ENCODE measurements at places on chromosomes 16 and 17. TPM values are rescaled to one million over a fixed set of nuclear protein-coding genes. Genes with fewer than 3 reads are reported as not detected.

GRCh38 chr16:4692460-4693295 lies 684 bp upstream of the NUDT16L1 start:
- DNase-seq, result no peak
- no peak overlapping the region for H3K27ac ChIP-seq
- H3K4me1 ChIP-seq, result no peaks in the 10 kb centered on the region
- H3K27me3 ChIP-seq, result no peaks in the 10 kb centered on the region
- peak overlapping the region; percentile 78 for H3K4me3 ChIP-seq
- peaks cover 22% of the 10 kb centered on the region for H3K36me3 ChIP-seq

DNA sequence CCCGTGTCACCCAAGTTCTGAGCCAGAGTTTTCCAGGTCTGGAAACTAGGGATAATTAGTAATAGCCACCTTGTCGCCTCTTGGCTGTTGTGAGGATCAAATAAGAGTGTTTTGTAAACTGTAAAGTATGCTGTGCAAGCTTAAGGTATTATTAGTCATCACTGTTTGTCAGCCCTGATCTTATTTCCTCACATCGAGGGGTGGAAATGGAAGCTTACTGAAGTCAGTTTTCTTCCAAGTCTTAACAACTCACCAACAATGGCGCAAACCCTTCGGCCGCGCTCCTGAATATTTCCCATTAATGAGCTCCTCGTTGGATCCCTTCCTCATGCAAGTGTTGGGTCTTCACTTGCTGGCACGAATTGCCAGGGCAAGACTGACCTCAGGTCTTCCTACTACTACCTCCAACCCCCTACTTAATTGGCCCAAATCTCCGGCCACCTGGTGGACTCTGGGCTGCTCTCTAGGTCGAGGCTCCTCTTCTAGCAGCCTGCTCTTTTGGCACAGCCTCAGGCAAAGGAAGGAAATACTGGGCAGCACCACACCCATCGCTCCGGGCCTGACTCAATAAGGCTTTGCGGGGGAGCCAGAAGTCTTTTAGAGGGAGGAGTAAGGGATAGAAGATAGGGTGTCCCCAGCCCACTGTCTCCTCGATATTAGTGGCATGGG lies 885 bp upstream of the SLC35B1 start:
- H3K27ac ChIP-seq, result no peak overlapping the region
- peaks cover 33% of the 10 kb centered on the region for H3K36me3 ChIP-seq
- H3K27me3 ChIP-seq, result no peaks in the 10 kb centered on the region
- peak overlapping the region; percentile 89 for H3K4me3 ChIP-seq
- DNase-seq, result peak; percentile 68
- no peaks in the 10 kb centered on the region for H3K4me1 ChIP-seq

GRCh38 chr17:79224476-79224875 lies 149.9 kb downstream of the ENGASE start:
- no peaks in the 10 kb centered on the region for H3K4me1 ChIP-seq
- H3K4me3 ChIP-seq, result no peak overlapping the region
- H3K27ac ChIP-seq, result no peak overlapping the region
- DNase-seq, result no peak
- no peaks in the 10 kb centered on the region for H3K27me3 ChIP-seq

GRCh38 chr17:39794249-39794970 lies 56.7 kb downstream of the GRB7 start:
- H3K27ac ChIP-seq, result no peak overlapping the region
- no peaks in the 10 kb centered on the region for H3K27me3 ChIP-seq
- no peaks in the 10 kb centered on the region for H3K36me3 ChIP-seq
- no peak overlapping the region for H3K4me3 ChIP-seq
- DNase-seq, result no peak

DNA sequence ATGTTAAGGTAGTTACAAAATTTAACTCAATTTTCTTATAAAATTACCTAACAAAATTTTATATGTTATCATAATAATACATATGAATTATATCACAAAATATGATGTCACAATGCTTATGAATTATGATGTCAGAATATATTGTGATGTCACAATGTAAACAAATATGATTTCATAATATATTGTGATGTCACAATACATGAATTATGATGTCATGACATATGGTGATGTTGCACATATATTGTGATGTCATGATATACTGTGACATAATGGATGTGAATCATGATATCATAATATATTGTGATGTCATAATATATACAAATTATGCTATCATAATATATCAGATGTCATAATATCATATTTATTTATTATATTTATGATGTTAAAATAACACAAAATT lies 1879.9 kb downstream of the TP53TG3F start:
- no peak for DNase-seq
- H3K36me3 ChIP-seq, result no peaks in the 10 kb centered on the region
- no peak overlapping the region for H3K4me3 ChIP-seq
- no peaks in the 10 kb centered on the region for H3K4me1 ChIP-seq

DNA sequence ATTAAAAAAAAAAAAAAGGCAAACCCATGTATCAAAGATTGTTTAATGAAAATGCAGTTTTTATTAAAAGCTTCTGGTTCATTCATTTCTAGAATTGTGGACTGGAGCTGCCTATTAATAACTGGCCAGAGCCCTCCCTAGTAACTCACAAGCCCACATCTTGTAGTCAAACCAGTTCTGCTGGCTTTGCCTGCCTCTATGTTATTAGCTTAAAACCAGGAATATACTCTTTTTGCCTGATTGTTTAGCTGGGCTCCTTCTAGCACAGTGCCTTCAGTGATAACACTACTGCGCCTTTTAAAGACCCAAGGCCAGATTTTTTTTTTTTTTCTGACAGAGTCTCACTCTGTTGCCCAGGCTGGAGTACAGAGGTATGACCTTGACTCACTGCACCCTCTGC lies 26.0 kb downstream of the TAC4 start:
- no peak overlapping the region for H3K4me3 ChIP-seq
- H3K27ac ChIP-seq, result no peak overlapping the region
- H3K4me1 ChIP-seq, result peaks cover 7% of the 10 kb centered on the region
- no peak for DNase-seq
- H3K36me3 ChIP-seq, result peaks cover 93% of the 10 kb centered on the region

GRCh38 chr17:53687324-53687723 lies 135.4 kb upstream of the KIF2B start:
- H3K4me1 ChIP-seq, result no peaks in the 10 kb centered on the region
- H3K4me3 ChIP-seq, result no peak overlapping the region
- DNase-seq, result peak; percentile 29
- no peaks in the 10 kb centered on the region for H3K27me3 ChIP-seq
- peaks cover 8% of the 10 kb centered on the region for H3K36me3 ChIP-seq

DNA sequence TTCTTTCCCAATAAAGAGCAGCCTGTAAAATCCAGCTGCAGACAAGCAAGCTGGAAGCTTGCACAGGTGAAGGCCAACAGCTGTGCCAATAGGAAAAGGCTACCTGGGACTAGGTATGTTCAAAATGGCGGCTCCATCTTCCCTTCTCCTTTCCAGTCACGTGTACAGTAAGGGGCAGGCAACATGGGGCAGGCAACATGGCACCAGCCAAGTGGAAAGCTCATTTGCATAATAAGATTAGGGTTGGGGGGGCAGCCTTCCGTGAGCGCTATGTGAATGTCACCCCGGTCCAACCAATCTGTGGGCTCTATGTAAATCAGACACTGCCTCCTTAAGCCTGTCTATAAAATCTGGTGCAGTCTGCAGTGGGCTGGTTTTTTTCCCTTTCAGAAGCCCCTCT lies 31.3 kb downstream of the TVP23A start:
- H3K27ac ChIP-seq, result no peak overlapping the region
- DNase-seq, result no peak
- peaks cover 38% of the 10 kb centered on the region for H3K36me3 ChIP-seq
- no peak overlapping the region for H3K4me3 ChIP-seq

- H3K27me3 ChIP-seq, result no peaks in the 10 kb centered on the region
- H3K36me3 ChIP-seq, result no peaks in the 10 kb centered on the region
- H3K4me1 ChIP-seq, result peaks cover 4% of the 10 kb centered on the region
- DNase-seq, result peak; percentile 12
- no peak overlapping the region for H3K4me3 ChIP-seq
- H3K27ac ChIP-seq, result no peak overlapping the region
These were observed 54.4 kb upstream of the ARHGAP44 start for GRCh38 chr17:12734926-12735325.

GRCh38 chr16:4891886-4892216 lies 44.6 kb downstream of the UBN1 start:
- no peaks in the 10 kb centered on the region for H3K27me3 ChIP-seq
- H3K4me3 ChIP-seq, result no peak overlapping the region
- peaks cover 56% of the 10 kb centered on the region for H3K36me3 ChIP-seq
- no peaks in the 10 kb centered on the region for H3K4me1 ChIP-seq
- no peak overlapping the region for H3K27ac ChIP-seq

GRCh38 chr16:28924399-28924761 lies 658 bp downstream of the RABEP2 start:
- no peak for DNase-seq
- H3K4me1 ChIP-seq, result no peaks in the 10 kb centered on the region
- no peaks in the 10 kb centered on the region for H3K27me3 ChIP-seq
- H3K36me3 ChIP-seq, result peaks cover 10% of the 10 kb centered on the region
- H3K4me3 ChIP-seq, result peak overlapping the region; percentile 96

GRCh38 chr17:82386255-82386831 lies 14.8 kb downstream of the UTS2R start:
- no peak overlapping the region for H3K4me3 ChIP-seq
- H3K4me1 ChIP-seq, result no peaks in the 10 kb centered on the region
- H3K27ac ChIP-seq, result no peak overlapping the region
- no peaks in the 10 kb centered on the region for H3K36me3 ChIP-seq
- DNase-seq, result no peak
- no peaks in the 10 kb centered on the region for H3K27me3 ChIP-seq

DNA sequence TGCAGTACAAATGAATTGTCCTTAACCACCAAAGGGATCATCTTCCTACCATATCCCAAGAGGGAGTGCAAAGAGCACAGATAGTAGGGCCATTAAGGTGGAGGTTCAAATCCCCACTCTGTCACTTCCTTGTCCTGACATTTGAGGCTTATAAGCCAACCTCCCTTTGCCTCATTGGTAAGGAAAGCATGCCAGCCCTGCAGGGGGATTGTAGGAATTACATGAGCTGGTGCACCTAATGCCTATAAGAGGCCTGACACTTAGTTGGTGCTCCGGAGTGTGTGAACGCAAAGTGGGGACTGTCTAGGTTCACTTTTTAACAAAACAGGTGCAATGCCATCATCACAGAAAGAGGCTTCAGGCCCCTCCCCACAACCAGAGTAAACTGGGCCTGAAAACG lies 374.4 kb downstream of the SNX29 start:
- H3K36me3 ChIP-seq, result no peaks in the 10 kb centered on the region
- peak; percentile 38 for DNase-seq
- no peaks in the 10 kb centered on the region for H3K27me3 ChIP-seq
- H3K27ac ChIP-seq, result no peak overlapping the region
- no peaks in the 10 kb centered on the region for H3K4me1 ChIP-seq

- DNase-seq, result no peak
- H3K27me3 ChIP-seq, result no peaks in the 10 kb centered on the region
- no peak overlapping the region for H3K27ac ChIP-seq
- no peaks in the 10 kb centered on the region for H3K36me3 ChIP-seq
- no peak overlapping the region for H3K4me3 ChIP-seq
These were observed 40.1 kb downstream of the PEMT start for GRCh38 chr17:17551361-17551760.

DNA sequence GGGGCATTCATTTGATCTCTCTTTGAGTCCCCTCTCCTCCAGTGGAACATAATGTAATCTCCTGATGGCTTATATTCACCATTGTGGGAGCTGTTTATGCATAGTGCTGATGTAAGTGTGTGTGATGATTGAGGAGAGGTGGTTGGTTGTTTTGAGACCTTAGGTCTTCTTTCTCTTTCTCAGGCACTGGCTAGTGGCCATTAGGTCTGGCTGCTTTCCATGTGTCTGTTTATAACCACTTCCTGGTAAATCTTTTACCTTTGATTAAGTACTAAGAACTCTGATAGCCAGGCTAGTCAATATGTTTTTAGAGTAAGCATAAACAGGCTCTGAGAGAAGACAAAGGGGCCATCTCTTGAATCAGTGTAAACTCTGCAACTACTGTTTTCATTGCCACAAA lies 27.9 kb downstream of the VAT1L start:
- DNase-seq, result no peak
- H3K27ac ChIP-seq, result no peak overlapping the region
- H3K36me3 ChIP-seq, result peaks cover 7% of the 10 kb centered on the region

- no peaks in the 10 kb centered on the region for H3K4me1 ChIP-seq
- no peak for DNase-seq
- no peak overlapping the region for H3K27ac ChIP-seq
- H3K36me3 ChIP-seq, result no peaks in the 10 kb centered on the region
- H3K4me3 ChIP-seq, result no peak overlapping the region
These were observed 69.7 kb downstream of the ZFHX3 start for GRCh38 chr16:72978212-72978611.

The AXIN1 gene
- total RNA-seq, result 52.5 TPM

The C17orf107 gene
- 4.4 TPM for total RNA-seq

The NACA2 gene
- not detected for total RNA-seq

The KRTAP4-4 gene
- total RNA-seq, result not detected

The CASKIN1 gene
- 7.9 TPM for total RNA-seq

The CTRB1 gene
- not detected for total RNA-seq

The SLC12A3 gene
- not detected for total RNA-seq

The HOXB4 gene
- not detected for total RNA-seq

The EEF2KMT gene
- 18.1 TPM for total RNA-seq

The RAB11FIP4 gene
- total RNA-seq, result 25.7 TPM

The MPV17L gene
- total RNA-seq, result 5.6 TPM

The CACNB1 gene
- 17.5 TPM for total RNA-seq
